ENCODE measurements at places on chromosomes 3 and 15.

GRCh38 chr15:40064231-40064894, 25.4 kb upstream of the SRP14 start:
- DNase-seq: no peak

DNA sequence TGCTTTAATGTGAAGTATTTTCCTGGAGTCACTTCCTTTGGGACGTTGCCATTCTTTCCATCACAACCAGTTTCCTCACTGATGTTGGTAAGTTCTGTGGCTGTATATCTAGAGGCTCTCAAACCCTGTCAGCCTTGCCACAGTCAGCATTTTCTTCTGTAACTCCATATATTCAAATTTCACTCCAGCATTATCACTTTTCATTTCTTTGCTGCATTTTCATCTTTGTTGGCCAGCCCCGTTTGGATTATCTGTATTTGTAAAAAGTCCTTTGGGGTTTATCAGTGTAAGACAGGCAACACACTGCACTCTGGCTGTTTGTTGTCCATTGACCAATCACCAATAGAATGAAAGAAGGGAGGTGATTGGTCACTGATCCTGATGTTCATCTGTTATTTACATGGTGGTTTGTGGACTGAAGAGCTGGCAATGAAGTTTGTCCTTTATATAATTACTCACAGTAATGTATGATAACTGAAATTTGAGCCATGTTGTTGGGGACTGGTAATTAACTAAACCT, 20.3 kb downstream of the GMPS start:
- no peak for DNase-seq

GRCh38 chr15:59281699-59282098, 75.1 kb downstream of the LDHAL6B start:
- DNase-seq: no peak

GRCh38 chr3:186110975-186111974, 2.4 kb upstream of the ETV5 start:
- DNase-seq: peak; percentile 29

DNA sequence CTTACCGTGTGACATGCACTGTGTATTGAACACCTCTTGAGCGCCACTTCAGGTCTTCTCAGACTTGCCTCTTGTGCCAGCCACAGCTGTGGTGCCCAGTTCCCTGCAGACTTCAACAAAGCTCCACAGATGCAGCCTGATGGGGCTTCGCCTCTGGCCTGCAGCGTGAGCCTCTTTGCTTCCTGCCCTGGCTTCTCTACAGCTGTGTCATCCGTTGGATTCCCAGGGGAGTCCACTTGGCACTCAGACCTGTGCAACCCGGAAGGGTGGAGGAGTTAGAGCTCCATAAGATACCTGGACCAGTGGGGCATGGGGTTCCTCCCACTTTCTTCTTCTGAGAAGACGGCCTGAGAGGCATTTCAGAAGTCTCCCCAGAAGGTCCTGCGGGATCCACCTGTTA, 57.7 kb upstream of the BNIP2 start:
- DNase-seq: no peak

GRCh38 chr3:128318275-128318941, 148.3 kb downstream of the DNAJB8 start:
- no peak for DNase-seq

DNA sequence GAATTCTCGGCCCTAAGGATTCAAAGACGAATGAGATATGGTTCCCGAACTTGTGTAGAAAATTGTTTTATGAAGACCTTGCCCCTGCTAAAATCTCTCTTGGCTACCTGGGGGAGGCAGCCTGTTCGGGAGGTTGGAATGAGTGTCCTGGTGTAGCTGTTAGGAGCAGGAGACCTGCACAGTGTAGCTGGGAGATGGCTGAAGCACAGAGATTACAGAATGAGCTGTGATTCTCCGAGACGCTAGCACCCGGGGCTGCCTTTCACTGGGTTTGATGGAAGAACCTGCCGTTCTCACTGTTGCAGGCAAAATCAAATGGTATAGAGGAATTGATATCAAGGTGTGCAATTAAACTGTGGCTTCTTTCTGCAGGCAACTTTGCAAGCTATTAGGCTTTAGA, 68.0 kb downstream of the TRAK1 start:
- DNase-seq: no peak

DNA sequence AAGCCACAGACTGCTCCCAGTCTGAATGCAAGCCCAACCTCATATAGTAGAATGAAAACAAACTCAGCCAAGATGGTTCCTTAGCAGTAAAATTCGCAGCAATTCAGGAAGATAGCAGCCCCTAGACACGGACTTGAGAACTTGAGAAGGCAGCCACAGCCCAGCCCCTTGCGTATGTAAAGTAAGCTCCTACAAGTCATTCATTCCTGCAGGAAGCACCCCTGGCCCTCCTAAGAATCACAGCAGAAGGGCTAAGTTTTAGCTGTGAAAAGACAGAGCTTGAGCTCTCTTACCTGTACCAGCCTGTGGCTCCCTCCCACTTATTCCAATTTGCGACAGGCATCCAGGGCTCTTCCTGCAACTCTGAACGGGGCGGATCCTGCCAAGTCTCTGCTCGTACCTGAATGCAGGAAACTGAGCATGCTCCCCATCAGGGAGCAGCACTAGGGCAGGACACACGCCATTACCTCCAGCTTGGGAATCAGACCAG, 136.4 kb downstream of the MAGI1 start:
- DNase-seq: no peak

DNA sequence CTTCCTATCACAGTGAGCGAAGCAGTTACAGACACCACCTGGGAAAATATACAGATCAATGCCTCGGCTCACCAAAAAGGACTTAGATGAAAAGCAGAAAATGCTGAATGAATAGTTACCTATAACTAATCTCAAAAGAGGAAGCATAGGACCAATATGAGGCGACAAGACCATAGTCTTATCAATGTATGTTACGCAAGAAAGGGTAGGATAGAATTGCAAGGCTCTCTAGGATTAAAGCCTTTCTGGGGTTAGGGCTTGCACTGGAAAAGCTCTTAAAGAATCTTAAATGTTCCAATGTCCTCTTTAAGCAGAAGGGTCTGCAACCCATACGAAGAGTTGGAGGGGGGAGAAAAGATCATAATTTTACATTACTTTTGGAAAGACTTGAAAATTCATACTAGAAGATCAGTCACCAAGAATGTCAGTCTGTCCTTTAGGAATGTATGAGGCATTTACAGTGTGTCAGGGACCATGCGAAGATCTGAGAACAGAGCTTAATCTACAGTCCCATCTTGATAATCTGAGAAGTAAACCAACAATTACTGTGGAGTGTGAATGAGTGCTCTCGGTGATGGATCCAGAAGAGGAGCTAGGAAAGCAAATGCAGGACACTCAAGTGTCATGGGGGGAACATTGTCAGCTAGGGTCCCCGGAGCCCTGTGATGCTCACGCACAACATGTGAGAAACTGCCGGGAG, 185.9 kb downstream of the GREM1 start:
- no peak for DNase-seq

GRCh38 chr15:64856429-64857145, 14.9 kb downstream of the PLEKHO2 start:
- DNase-seq: no peak

GRCh38 chr3:190121383-190121782, 686 bp upstream of the P3H2 start:
- DNase-seq: no peak

DNA sequence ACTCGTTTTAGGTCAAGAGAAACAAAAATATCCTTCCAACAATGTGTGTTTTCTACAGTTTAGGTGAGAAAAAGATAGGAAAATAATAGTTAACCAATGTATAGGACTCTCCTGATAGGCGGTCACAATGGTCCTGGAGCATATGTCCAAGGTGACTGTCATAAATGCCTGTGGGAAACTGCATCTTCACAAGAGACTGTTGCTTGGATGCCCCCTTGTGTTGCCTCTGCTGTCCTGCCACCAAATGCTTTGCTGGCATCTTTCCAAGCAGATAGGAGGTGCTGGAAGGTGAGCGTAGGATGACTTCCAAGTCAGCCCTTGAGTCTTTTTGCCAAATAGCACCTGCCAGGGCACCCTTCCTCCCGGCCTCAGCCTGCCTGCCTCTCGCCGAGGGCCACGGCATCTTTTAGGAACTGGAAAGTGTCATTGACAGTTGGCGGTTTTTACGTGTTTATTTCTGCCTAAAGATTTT, 24.1 kb upstream of the SACM1L start:
- DNase-seq: peak; percentile 62

GRCh38 chr3:116253511-116253910, 191.8 kb downstream of the LSAMP start:
- DNase-seq: no peak

- no peak for DNase-seq
Observed at GRCh38 chr3:13473020-13473419, 7.1 kb upstream of the HDAC11 start.

GRCh38 chr3:17845026-17845812, 102.8 kb upstream of the TBC1D5 start:
- DNase-seq: no peak

DNA sequence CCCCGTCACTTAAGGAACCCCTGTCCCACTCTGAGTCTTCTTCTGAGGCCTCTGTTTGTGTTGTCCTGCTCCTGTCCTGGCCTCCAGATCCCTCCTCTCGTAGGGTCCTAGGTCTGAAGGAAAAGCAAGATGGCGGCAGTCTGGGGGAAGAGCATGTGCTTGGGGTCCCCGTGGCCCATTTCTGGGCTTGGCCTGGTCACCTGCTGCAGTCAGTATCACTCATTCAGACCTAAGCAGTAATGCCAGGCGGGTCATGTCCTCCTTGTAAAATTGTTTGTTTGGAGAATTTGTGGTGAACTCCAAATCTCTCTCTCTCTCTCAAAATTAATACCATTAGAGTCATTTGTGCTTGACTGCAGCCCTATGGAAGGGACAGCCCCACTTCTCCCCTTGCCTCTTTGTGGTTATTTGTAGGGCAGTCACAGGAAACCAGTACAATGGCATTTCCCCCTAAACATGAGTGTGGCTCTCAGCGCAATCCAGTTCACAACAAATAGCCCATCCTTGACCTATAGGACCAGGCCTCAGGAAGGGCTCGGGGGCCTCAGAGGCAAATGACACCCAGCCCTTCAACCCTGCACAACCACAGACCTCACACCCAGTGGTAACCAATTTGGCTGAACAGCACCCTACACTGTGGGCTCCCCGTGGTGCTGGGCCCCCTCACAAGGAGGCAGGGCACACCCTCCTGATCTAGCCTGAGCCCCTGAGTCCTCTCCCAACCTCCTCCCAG, 173.5 kb downstream of the OR4M2 start:
- DNase-seq: no peak
